WTC11 (cell line): ENCODE measurements at places on chromosomes 11 and 22. TPM values are rescaled to one million over a fixed set of nuclear protein-coding genes. Genes with fewer than 3 reads are reported as not detected.

GRCh38 chr11:129018991-129019390 lies 76.3 kb upstream of the TP53AIP1 start:
- H3K4me1 ChIP-seq, result peaks cover 5% of the 10 kb centered on the region
- H3K36me3 ChIP-seq, result no peaks in the 10 kb centered on the region
- no peak overlapping the region for H3K4me3 ChIP-seq
- DNase-seq, result no peak
- H3K27me3 ChIP-seq, result no peaks in the 10 kb centered on the region
- no peak overlapping the region for H3K27ac ChIP-seq

DNA sequence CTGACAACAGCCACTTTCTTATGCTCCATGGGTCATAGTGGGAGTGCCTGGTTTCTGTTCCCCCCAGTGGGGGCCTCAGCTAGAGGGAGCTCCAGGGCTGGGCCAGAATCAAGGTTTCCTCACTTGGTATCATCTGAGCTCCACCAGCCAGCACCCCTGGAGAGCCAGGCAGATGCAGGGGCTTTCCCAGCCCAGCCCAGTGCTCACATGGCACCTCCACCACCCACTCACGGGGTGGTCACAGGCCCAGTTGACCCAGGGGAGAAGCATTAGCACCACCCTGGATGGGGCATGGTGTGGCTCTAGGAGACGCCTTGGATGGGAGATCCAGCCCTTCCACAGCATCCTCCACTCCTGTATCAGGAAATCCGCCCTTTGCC lies 24.1 kb upstream of the WNT7B start:
- H3K4me3 ChIP-seq, result no peak overlapping the region
- no peak overlapping the region for H3K27ac ChIP-seq
- H3K4me1 ChIP-seq, result peaks cover 2% of the 10 kb centered on the region
- no peak for DNase-seq

DNA sequence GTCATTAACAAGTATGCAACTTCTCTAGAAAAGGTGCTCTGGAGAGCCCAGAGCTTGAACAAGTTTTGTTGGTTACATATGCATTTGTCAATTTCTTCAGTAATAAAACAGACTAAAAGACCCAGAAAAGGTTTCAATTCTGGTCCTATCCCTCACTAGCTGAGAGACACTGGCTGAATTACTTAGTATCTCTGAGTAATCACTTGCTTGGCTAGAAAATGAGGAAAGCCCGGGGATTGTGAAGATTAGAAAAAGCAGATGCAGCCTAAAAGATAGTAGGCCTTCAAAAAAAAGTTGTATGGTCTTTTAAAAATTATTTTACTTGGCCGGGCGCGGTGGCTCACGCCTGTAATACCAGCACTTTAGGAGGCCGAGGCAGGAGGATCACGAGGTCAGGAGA lies 41.2 kb downstream of the MAPK1 start:
- H3K4me1 ChIP-seq, result peaks cover 25% of the 10 kb centered on the region
- H3K27me3 ChIP-seq, result no peaks in the 10 kb centered on the region
- H3K4me3 ChIP-seq, result no peak overlapping the region
- no peak overlapping the region for H3K27ac ChIP-seq

GRCh38 chr11:20205807-20206206 lies 45.5 kb upstream of the DBX1 start:
- H3K27me3 ChIP-seq, result peaks cover 100% of the 10 kb centered on the region
- H3K4me3 ChIP-seq, result no peak overlapping the region
- no peak overlapping the region for H3K27ac ChIP-seq
- H3K36me3 ChIP-seq, result peaks cover 3% of the 10 kb centered on the region; the same call in 1 of the 2 replicates

DNA sequence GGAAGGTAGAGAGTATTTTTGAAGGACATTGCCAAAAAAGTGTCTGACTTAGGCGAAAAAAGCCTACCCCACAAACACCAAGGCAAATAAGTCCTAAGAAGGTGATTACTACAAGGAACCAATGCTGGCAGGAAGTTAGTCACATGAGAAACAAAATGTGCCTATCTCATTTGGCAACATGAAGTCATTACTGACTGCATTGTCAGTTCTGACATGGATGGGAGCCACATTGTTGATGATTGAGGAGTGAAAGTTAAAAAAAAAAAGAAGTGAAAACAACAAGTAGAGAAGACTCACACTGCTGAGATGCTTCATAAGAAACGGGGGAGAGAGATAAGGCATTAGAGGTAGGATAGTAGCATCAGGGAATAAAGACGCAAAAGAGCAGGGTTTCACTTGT lies 141.5 kb upstream of the FAT3 start:
- no peak overlapping the region for H3K27ac ChIP-seq
- DNase-seq, result no peak
- no peak overlapping the region for H3K4me3 ChIP-seq
- no peaks in the 10 kb centered on the region for H3K36me3 ChIP-seq
- no peaks in the 10 kb centered on the region for H3K4me1 ChIP-seq
- no peaks in the 10 kb centered on the region for H3K27me3 ChIP-seq

DNA sequence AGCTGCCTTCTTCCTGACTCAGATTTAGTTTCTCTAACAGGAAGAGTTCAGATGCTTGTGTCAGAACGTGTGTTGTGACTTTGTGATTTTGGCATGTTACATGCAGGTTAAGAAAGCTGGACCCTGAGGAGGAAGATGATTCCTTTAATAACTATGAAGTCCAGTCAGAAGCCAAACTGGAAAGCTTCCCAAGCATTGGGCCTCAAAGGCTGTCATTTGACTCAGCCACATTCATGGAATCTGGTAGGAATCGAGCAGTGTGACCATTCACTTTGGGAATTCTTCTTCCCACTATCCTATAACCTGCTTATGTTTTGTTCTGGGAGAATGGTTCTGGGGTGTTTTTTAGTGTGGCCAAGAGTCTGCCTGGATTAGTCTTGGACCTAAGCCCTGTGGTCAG lies 48.0 kb downstream of the CABIN1 start:
- H3K27me3 ChIP-seq, result no peaks in the 10 kb centered on the region
- H3K27ac ChIP-seq, result no peak overlapping the region
- no peak for DNase-seq
- no peaks in the 10 kb centered on the region for H3K4me1 ChIP-seq

SUSD2 gene
- 0.85 to 1.1 TPM (median 0.94 TPM) in 3 replicates for total RNA-seq

MMP20 gene
- not detected in 3 replicates for total RNA-seq

GRCh38 chr11:70005107-70005818 lies 72.9 kb upstream of the ANO1 start:
- peaks cover 6% of the 10 kb centered on the region for H3K4me1 ChIP-seq
- peaks cover 48% of the 10 kb centered on the region for H3K27me3 ChIP-seq
- DNase-seq, result no peak
- H3K4me3 ChIP-seq, result no peak overlapping the region

MPZL3 gene
- 1.6 to 2.1 TPM (median 2.0 TPM) in 3 replicates for total RNA-seq

DNA sequence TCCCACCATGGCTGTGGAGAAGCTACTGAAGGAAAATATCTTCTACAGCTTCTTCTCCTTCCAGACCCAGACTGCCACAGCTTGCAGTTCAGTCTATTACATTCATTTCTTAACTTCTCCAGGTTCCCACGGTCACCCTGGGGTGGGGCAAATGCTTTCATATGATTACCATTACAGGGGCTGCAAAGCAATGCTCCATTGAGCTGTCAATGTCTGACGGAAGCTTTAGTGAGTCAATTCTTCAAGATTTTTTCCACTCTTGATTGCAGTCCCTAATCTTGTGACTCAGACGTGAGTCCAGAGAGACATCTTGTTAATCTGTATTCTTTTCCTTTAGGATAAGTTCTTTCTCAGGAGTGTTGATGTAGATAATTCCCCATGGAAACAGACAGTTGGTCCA lies 233.4 kb upstream of the DDI1 start:
- peaks cover 21% of the 10 kb centered on the region for H3K4me1 ChIP-seq
- H3K4me3 ChIP-seq, result no peak overlapping the region
- H3K27me3 ChIP-seq, result no peaks in the 10 kb centered on the region
- no peaks in the 10 kb centered on the region for H3K36me3 ChIP-seq
- no peak overlapping the region for H3K27ac ChIP-seq

NPAS4 gene
- total RNA-seq, result 0.27 to 0.79 TPM (median 0.44 TPM) in 3 replicates

VEGFB gene
- 51.7 to 62.2 TPM (median 59.7 TPM) in 3 replicates for total RNA-seq

DNA sequence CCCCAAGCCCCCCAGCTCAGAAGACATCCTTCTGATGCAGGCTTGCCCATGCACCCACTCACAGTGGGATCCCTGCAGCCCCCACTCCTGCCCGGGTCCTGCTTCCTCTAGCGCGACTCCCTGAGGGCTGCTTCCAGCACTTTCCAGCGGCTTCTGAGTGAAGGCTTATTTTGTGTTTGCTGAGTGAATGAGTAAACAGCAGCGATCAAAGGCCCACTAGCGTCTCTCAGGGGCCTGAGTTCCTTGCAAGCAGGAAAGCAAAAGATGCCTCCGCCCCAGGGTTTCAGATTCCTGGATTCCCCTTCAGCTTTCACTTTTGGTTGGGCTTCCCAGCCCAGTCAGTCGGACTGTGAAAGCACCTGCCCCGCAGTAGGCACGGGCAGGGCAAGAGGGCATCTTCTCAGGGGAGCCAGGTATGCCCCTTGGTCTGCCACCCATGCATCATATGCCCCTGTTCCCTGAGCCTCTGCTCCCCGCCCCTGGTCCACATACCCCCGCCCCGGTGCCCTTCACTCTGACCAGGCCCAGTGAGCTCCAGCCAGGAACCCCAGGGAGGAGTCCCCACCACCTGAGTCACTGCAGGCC lies 9.2 kb downstream of the FADD start:
- H3K27ac ChIP-seq, result peak overlapping the region; percentile 91
- peak; percentile 49 for DNase-seq
- H3K36me3 ChIP-seq, result peaks cover 15% of the 10 kb centered on the region
- H3K27me3 ChIP-seq, result 0 out of 2 replicates have a peak, but pooled peaks cover under 1% of the 10 kb centered on the region
- peaks cover 46% of the 10 kb centered on the region for H3K4me1 ChIP-seq
- no peak overlapping the region for H3K4me3 ChIP-seq

DNA sequence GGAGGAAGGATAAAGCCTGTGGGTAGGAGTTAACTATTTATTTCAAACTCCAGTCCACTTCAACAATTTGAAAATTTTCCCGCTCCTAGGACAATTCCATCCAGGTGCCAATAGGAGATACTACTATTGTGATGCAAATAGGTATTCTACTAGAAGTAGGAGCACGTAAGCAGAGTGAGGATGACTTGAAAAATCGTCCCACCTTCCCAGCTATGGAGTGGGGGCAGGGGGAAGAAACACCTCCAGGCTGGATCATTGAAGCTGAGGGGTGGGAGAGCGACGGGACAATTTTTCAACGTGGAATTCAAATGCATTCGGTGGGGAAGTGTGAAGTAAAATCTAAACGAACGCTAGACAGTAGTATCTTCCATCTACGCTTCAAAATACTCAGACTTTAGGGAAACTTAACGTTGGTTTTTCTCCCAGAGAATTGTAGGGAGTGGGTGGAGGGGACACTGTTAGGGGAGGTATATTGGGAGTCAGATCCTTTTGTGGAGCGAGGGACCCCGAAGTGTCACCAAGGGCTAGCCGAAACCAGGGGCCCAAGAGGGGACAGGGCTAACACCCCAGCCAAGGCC lies 523 bp upstream of the ARHGAP42 start:
- H3K4me3 ChIP-seq, result peak overlapping the region; percentile 91
- H3K36me3 ChIP-seq, result peaks cover 10% of the 10 kb centered on the region
- H3K4me1 ChIP-seq, result peaks cover 59% of the 10 kb centered on the region
- no peak for DNase-seq
- no peaks in the 10 kb centered on the region for H3K27me3 ChIP-seq

SAA1 gene
- total RNA-seq, result 7.7 to 12.8 TPM (median 8.8 TPM) in 3 replicates

- H3K4me3 ChIP-seq, result no peak overlapping the region
- H3K4me1 ChIP-seq, result peaks cover 23% of the 10 kb centered on the region
- peaks cover 30% of the 10 kb centered on the region for H3K36me3 ChIP-seq
- no peaks in the 10 kb centered on the region for H3K27me3 ChIP-seq
- no peak for DNase-seq
Observed at GRCh38 chr11:9711454-9712307, 47.8 kb downstream of the SWAP70 start.

LGR4 gene
- 47.8 to 53.8 TPM (median 51.1 TPM) in 3 replicates for total RNA-seq

DNA sequence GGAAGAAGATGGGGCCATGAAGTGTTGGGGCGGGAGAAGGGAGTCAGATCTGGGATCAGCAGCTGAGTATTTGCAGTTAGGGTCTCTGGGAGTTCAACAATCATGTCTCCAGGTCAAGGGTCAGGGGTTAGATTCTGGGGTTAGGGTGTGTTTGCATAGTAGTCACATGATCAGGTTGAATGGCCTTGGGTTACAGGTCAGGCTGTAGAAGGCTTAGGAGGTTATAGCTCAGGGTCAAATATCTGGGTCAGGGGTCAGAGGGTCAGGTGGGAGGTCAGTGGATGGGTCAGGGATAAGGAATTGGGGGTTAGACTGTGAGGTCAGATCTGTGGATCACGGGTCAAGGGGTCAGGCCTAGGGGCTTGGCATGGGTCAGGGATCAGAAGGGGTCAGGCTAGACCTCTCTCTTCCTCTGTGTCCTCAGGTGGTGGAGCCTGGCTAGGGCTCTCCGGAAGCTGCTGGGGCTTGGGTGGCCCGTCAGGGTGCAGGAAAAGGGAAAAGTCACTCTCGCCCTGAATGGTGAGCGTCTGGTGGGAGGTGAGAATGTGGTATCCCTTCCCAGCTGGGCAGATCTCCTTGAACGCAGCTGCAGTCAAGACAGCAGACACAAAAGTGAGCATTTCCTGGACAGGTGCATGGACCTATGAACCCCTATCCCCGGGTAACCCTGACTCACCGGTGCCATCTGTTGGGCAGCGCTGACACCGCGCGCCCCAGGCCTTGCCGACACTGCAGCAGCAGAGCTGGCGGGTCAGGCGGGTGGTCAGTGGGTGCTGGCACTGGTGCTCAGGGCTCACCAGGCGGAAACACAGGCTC lies 6.4 kb downstream of the LTBP3 start:
- no peaks in the 10 kb centered on the region for H3K36me3 ChIP-seq
- peak overlapping the region; percentile 36; the same call in 1 of the 2 replicates for H3K4me3 ChIP-seq
- peaks cover 42% of the 10 kb centered on the region for H3K4me1 ChIP-seq
- no peak overlapping the region for H3K27ac ChIP-seq
- peaks cover 80% of the 10 kb centered on the region for H3K27me3 ChIP-seq
- DNase-seq, result peak; percentile 89

- no peaks in the 10 kb centered on the region for H3K27me3 ChIP-seq
- H3K4me1 ChIP-seq, result peaks cover 58% of the 10 kb centered on the region
- no peak for DNase-seq
- peak overlapping the region; percentile 88 for H3K4me3 ChIP-seq
- peaks cover 16% of the 10 kb centered on the region for H3K36me3 ChIP-seq
- peak overlapping the region; percentile 94 for H3K27ac ChIP-seq
Observed at GRCh38 chr11:130313383-130314183, 1.1 kb downstream of the ZBTB44 start.

NNMT gene
- 0.50 to 0.53 TPM in 2 of 3 replicates, not detected in the other for total RNA-seq

TRIM49 gene
- not detected in 3 replicates for total RNA-seq

GRCh38 chr22:42889304-42889703 lies 32.2 kb upstream of the ARFGAP3 start:
- H3K27ac ChIP-seq, result no peak overlapping the region; the same call in 1 of the 2 replicates
- DNase-seq, result no peak
- peaks cover 32% of the 10 kb centered on the region for H3K36me3 ChIP-seq
- no peaks in the 10 kb centered on the region for H3K27me3 ChIP-seq
